Esophagus mucosa (tissue), 1 donor: ENCODE measurements at places on chromosomes 7 and 10. TPM values are rescaled to one million over a fixed set of nuclear protein-coding genes. Genes with fewer than 3 reads are reported as not detected.
A peak's percentile ranks its signal among the peaks of the same experiment; 100 is the strongest.

DNA sequence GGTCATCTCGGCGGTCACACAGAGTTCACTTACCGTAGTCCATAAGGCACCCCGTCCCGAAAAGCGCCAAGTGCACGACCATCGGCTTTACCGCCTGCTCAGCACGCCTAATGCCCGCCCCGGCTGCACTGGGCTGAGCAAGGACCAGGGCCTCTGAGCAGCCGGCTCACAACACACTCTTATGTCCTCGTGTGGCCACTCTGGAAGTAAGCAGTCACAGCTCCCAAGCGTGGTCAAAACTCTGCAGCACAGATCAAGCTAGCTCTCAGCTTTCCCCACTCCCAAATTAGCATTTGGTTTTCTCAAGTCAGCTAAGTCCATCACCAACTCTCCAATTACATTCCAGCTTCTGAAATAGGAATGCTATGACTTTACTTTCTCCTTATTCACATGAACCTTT lies 57.7 kb downstream of the MAD1L1 start:
- no peak for ATAC-seq

DNA sequence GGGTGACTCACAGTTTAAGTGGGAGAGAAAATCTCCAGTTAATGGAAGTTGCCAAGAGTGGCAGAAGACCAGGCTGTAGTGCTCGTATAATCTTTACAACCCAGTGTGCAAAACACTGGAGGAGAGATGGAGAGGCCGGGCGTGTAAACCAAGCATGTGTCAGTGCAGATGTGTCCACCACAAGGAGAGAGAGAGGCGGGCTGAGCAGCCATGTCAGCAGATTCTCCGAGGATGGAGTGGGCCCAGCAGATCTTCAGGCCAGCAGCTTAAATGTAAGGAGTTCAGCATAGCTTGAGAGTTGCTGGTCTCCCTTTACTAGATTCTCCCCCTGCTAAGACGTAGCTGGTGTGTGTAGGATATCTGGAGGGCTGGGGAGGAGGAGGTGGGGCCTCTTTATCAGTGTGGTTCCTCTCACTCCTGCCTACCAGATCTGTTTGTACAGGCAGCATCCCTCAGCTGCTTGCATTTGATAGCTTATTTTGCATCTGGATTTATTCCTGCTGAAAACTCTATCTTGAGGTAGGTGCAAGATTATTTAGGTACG lies 13.7 kb downstream of the BPGM start:
- ATAC-seq, result no peak

Gene RASSF4
- 2.3 TPM for total RNA-seq

- peak; percentile 93 for ATAC-seq
These were observed 220 bp upstream of the ZKSCAN5 start for GRCh38 chr7:99504281-99504602.

Gene VWDE
- 0.36 TPM for total RNA-seq

Gene RAMP3
- total RNA-seq, result 7.8 TPM

GRCh38 chr10:103481974-103482531 lies 3.0 kb upstream of the CALHM3 start:
- peak; percentile 54 for ATAC-seq

DNA sequence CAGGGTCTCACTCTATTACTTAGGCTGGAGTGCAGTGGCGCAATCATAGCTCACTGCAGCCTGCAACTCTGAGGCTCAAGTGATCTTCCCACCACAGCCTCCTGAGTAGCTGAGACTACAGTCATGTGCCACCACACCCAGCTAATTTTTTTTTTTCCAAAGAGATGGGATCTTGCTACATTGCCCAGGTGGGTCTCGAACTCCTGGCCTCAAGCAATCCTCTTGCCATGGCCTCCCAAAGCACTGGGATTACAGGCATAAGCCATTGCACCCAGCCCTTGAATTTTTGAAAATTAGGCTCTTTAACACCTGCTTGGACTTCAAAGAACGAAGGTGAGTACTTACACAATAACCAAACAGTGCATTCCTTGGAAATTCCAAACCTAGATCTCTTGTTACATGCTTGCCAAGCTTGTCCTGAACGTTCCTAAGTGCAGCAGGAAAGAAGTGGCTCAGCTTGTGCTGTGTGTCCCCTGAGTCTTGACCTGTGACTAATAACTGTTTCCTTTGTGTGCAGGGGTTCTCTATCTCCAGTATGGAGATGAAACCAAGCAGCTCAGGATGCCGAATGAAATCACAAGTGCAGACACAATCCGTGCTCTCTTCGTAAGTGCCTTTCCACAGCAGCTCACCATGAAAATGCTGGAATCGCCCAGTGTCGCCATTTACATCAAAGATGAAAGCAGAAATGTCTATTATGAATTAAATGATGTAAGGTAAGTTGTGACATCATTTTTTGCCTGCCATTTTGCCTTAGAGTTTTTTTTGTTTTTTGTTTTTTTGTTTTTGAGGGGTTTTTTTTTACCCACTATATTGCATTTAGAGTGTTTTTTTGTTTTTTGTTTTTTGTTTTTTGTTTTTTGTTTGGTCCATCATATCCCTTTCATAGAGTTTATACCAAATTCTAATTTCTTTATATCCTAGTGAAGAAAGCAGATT lies 223.8 kb downstream of the KIAA1217 start:
- no peak for ATAC-seq

Gene TFR2
- total RNA-seq, result 0.68 TPM

DNA sequence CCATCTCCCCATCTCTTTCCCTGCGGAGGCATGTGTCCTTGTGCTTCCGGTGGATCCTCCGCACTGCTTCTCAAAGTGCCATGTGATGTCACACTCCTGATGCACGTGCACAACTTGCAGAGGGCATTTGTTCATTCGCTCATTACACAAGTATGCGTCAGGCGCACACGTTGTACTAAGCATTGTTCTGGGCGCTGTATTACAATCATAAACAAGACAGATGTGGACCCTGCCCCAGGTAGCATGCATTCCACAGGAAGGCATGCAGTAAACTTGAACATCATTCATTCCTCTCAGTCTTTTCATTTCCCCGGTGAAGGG lies 9.0 kb upstream of the RAMP3 start:
- ATAC-seq, result no peak

- ATAC-seq, result no peak
These were observed 143.0 kb upstream of the NRBF2 start for GRCh38 chr10:62990126-62990525.

Gene LBX1
- total RNA-seq, result not detected

GRCh38 chr10:80518143-80518806 lies 19.4 kb upstream of the SH2D4B start:
- ATAC-seq, result no peak

DNA sequence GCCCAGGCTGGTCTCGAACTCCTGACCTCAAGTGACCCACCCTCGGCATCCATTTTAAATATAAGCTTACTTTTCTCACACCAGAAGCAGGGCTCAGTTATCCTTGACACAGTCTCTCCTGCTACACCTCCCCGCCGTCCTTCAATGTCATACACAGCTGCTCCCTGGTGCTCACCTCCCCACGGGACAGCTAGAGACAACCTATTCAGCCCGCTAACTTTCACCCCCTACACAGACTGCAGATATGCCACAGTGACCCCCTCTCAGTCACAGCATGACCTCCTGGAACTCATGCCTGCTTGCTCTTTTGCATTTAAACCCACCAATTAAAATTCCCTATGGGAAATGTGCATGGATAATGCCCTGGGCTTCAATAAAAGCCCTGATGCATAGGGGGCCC lies 44.2 kb upstream of the KCNMA1 start:
- ATAC-seq, result no peak

GRCh38 chr7:87878208-87878735 lies 2.0 kb downstream of the DBF4 start:
- no peak for ATAC-seq

- no peak for ATAC-seq
These were observed 138.7 kb downstream of the GFRA1 start for GRCh38 chr10:116134322-116134721.

Gene EN2
- not detected for total RNA-seq

DNA sequence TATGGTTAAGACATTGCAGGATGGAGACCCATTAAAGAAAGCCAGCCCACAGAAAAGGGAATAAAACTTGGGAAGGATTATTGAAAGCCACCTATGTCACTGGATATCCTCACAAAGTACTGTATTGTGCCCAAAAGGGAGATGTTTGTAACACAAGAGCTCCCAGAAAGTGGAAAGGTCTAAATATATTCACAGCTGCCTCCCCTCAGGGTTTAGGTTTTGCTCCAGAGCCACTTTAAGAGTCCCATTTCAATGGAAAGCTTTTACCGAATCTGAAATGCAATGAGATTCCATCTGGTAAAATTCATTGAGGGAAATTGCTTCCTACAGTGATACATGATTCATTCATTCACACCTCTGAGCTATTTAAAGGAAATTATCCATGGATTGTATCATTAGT lies 176.4 kb downstream of the XPNPEP1 start:
- ATAC-seq, result no peak

Gene TAS2R5
- 1.0 TPM for total RNA-seq

DNA sequence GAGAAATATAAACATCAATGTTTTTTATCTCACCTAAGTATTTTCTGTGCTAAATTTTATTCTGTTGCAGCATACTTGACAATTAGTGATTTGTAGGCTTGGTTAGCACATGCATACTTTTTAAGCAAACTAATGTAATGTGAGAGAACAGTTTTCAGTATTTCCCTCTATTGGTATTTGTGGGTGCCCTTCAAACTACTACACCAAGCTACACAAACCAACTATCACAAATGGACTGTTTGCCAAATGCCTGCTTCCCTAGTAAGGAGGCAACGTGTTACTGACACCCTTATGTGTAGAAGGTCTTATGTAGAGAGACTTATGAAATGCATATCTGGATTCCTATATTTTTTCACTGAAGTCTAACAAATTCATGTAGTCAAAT lies 98.4 kb upstream of the FZD1 start:
- no peak for ATAC-seq

GRCh38 chr7:3042861-3043489 lies 692 bp downstream of the CARD11 start:
- ATAC-seq, result peak; percentile 59

- no peak for ATAC-seq
These were observed 171.6 kb upstream of the SVIL start for GRCh38 chr10:29806350-29806788.

- ATAC-seq, result no peak
These were observed 71.1 kb upstream of the TFEC start for GRCh38 chr7:116101704-116102103.

Gene SOSTDC1
- total RNA-seq, result 1.9 TPM

DNA sequence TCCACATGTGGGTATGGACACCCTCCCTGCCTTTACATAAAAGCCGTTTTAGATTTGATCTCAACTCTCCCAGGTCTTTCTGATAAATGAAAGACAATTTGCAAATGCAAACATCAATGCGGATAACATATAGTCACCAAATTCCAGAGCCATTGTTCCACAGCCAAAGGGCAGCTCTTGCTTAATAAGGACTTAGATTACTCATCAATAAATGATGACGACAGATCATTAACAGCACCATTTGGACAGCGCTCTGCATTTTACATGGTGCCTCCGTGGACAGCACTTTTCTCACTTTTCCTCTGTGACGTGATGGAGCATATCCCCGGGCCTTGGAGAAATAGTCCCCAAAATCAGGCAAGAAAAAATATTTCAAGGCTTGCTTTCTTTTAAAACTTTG lies 370.3 kb upstream of the CELF2 start:
- ATAC-seq, result no peak

DNA sequence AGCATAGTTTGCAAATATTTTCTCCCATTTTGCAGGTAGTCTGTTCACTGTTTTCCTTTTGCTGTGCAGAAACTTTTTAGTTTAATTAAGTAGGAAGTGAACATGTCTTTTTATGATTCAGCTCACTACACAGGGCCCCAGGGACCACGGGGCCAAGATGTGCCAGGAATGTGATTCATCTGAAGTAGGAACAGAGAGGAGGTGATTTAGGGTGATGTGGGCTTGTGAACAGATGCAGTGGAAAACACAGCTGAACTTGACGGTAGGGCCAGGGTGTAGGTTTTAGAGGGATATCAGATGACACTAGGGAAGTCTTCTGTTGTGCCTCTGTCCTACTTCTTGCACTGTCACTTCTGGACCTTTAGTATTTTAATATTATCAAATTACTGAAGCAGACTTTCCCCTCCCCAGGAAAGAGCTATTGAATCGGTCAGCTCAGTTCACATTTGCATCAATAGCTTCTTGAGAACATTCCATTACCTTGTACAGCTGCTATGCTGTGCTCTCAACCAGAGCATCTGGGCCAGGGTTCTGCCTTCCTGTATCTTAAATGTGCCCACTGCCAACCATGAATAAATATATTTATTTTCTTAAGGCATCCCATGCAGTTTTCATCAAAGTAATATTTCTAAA lies 96.9 kb downstream of the OSBPL3 start:
- ATAC-seq, result peak; percentile 46

Gene ENTPD1
- total RNA-seq, result 9.2 TPM

DNA sequence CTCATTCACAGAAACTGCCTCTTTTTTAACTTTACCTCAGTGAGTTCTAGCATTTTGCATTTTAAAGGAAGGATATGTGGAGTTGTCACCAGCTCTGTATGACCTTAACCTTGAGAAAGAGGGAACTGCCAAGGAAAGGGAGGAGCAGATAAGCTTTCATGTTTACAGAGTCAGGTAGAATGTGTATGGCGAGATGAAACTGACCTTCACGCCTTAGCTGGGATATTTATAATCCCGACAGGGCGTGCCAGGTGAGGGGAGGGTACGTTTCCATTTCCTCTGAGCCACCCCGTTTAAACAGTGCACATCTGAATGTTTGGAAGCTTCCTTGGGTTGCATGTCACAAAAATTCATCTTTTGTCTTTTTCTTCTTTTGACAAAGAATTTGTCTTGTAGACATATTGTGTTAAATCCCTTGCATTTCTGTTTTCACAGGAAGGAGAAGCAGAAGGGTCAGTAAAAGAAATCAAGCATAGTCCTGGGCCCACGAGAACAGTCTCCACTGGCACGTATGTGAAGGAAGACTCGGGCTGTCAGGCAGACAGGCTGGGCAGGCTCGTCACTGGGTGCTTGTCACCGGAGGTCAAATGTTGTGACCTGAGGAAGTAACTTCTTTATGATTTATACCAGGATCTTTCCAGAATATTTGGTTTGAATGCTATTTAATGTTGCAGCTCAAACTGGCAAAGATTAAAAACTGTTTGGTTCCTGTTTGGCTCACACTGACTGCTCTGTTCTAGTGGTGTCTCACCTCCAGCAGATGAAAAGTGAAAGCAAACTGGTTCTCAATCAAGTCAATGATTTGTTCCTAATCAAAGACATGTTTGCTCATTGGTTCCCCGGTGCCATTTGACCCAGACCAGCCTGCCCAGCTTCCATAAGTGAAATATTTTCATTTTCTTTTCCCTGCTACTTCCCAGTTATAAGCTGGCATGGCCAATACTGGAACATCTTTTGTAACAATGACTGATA lies 16.2 kb downstream of the OPTN start:
- ATAC-seq, result peak; percentile 73

DNA sequence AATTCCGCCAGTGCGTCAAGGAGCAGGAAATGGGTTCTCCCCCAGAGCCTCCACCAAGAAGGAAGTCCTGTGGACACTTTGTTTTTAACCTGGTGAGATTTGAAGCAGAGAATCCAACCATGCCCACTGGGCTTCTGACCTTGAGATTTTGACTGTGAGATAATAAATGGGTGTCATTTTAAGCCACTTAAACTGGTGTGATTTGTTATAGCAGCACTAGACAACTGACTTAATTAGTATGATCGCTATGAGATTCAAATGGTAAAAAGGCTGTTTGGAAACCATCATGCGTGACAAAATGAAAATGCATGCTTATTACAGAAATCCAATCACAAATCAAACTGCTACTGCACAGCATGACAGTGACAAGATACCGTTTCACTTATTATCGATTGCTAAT lies 98.0 kb downstream of the ADAM12 start:
- ATAC-seq, result no peak

GRCh38 chr7:48837266-48837665 lies 87.1 kb upstream of the CDC14C start:
- ATAC-seq, result no peak

Gene TRPV6
- 0.68 TPM for total RNA-seq

GRCh38 chr10:35700487-35700882 lies 58.4 kb upstream of the FZD8 start:
- ATAC-seq, result no peak
